Upper lobe of right lung (tissue), 1 donor: ENCODE measurements at places on chromosomes 11 and 22.

GRCh38 chr11:135074397-135074998 is 662.5 kb upstream of the B3GAT1 start:
- no peak for DNase-seq

DNA sequence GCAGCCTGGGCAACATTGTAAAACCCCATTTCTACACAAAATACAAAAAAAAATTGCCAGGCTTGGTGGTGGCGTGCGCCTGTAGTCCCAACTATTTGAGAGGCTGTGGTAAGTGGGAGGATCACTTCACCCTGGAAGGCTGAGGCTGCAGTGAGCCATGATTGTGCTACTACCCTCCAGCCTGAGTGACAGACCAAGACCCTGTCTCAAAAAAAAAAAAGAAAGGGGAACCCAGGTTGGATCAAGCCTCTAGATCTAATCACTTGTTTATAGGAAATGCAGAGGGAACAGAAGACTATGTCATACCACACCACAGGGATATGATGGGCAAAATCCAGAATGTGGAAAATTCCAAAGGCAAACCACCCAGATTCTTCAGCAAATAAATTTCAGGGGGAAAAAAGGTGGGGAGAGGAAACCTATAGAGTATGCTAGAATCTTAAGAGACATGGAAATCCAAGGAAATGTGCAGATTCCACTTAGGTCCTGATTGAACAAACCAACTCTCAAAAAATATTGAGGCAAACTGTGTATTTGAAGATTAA is 16.5 kb upstream of the MALAT1 start:
- no peak for DNase-seq

DNA sequence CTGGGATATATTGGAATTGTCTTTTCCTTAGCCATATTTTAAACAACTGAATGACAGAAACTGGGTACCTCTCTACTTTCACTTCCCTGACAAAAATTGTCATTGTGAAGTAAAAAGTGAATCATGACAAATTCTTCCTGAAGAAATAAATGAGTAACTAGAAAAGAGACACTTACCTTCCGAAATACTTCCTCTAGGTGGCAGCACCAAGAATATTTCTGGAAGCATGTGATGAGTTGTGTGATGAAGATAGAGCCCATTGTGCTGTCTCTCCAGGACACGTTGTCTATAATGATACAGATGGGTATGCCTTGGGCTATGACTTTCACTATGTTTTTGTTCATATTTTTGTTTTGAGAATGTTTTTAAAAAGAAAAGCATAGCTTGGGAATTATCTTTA is 21.5 kb downstream of the CASP4 start:
- no peak for DNase-seq

DNA sequence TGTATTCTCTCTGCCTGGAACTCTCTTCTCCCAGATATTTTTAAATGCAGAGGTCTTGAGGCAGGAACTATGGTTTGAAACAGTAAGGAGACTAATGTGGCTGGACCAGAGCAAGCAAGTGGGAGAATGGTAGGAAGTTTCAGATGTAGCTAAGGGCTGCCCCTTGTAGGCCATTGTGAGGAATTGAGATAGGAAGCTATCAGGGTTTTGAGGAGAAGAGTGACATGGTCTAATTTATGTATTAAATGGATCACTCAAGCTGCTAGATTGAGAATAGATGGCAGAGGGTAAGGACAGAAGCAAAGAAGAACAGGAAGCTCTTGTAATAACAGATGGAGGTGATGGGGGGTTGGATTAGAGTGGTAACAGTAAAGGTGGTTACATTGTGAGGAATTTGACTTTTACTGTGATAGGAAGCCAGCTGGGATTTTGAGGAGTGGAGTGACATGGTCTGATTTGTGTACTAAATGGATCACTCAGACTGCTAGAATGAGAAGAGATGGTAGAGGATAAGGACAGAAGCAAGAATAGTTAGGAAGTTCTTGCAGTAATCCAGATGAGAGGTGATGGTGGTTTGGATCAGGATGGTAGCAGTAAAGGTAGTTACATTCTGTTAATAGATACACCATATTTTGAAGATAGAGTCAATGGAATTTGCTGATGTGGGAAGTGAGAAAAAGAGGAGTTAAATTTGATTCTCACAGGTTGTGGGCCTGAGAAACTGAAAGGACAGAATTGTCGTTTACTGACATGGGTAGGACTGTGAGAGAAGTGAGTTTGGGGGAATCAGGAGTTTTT is 63.0 kb downstream of the HIPK3 start:
- DNase-seq, result no peak

- no peak for DNase-seq
These were observed 66.0 kb upstream of the KIRREL3 start for GRCh38 chr11:127066401-127067090.

DNA sequence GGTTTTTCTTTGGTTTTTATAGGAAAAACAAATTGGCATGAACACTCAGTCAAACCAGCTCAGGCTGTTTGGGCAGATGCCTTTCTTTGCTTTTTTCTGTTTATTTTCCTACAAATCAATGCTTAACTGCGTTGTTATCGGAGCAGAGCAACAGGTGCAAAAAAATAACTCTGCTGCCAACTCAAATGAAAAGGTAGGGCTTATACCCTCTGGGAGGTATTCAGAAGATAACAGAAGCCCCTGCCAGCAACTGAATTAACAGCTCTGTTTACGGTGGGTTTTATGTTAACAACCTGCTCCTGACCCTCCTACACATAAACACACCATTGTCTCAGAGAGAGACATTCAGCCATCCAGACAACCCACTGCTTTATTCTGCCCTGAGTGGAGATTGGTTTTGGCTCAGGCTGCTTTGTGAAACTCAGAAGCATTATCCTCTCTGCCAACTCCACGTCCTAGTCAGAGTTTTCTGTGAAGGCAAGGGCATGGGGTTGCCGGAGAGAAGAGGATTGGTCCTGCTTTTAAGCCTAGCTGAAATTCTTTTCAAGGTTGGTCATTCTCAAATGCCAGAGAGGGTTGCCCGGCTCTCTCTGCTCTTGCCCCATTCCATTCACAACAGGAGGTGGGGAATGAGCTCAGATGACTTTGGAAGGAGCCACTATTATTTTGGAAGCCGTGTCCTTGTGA is 11.4 kb downstream of the EHF start:
- DNase-seq, result no peak

DNA sequence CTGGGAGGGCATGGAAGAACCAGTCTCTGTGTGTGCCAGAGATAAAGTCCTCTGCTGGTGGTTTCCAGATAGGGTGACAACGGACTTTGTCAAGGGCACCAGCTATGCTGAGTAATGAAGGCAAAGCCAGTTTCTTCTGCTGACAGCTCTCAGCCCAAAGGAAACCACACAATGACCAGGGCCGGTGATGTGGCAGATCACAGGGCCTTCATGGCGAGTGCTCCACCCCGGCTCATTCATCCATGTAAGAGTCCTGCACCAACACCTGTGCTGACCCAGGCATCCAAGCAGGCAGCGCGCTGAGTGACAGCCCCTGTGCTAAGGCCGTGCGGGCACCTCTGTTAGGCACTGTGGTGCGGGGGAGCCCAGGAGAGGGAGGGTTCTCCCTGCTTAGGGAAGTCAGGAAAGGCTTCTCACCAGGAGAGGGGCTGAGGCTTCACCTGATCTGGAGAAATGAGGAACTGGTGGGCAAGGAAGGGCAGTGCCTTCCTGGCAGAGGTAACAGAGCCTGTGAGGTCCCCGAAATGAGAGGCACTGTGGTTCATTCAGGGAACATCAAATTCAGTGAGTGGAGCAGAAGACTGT is 33.8 kb downstream of the TP53I11 start:
- no peak for DNase-seq

DNA sequence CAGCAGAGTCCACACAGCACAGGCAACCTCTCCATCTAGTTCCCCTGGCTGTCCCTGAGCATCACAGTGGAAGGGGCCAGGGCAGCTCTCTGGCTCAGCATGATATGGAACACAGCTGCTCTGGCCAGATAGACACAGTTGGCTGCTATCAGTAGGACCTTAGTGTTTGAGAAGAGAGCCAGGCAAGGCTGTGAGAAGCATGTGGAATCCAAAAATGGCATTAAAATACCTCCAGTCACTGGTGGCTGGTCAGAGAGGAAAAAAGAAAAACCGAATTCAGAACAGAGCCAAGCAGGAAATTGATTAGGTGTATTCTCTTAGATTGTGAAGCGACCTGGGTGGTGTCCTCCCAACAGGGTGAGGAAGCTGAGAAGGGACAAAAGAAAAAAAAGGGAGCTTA is 27.9 kb downstream of the SERPINH1 start:
- no peak for DNase-seq

DNA sequence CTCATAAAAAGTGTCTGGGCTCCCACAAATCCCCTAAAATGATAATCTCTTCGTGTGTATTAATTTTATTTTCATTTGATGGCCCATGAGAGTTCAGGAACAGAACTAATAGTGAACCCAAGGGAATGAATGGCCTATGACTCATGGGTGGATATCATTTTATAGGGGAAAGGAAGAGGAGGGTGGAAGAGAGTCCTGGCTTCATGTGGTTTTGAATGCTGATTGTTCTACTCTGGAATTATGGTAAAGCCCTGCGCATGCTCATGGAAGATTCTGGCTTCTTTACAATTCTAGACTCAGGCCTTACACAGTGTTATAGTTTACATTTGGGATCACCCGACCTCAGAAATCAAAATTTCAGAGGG is 35.2 kb downstream of the MAML2 start:
- no peak for DNase-seq

DNA sequence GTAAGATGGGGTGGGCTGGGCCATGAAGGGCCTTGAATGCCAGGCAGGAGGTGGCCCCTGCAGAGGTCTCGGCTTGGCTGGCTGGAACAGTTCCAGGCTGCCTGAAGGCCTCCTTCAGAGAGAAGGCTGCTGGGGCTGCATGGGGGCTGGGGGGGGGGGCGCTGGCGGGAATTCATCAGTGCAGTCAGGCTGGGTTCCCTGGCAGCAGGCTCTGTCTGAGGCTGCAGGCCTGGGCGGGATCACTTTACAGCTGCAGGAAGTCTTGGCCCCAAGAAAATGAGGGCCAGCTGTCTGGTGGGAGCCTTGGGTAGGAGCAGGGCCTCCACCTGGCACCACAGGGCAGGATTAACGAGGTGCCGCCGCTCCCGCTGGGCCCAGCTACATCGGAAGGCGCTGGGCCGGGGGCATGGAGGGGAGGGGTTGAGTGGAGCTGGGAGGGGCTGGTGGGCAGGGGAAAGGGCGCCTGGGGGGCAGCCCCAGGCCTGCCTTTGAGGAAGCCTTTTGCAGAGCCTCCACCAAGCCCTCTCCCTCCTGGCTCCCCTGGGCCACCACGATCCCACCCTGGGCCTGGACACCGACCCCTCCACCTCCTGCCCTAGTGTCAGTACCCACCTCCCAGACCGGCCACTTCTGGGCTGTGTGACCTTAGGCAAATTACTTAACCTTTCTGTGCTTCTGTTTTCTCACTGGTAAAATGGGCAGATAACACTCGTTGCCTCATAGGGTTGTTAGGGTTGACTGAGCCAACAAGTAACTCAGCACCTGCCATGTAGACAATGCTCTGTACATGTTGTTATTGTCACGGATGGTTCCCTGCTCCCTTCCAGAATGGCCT is 31.0 kb upstream of the HMOX1 start:
- peak; percentile 69 for DNase-seq

- DNase-seq, result no peak
These were observed 304.8 kb upstream of the DDI1 start for GRCh38 chr11:103731670-103732069.

DNA sequence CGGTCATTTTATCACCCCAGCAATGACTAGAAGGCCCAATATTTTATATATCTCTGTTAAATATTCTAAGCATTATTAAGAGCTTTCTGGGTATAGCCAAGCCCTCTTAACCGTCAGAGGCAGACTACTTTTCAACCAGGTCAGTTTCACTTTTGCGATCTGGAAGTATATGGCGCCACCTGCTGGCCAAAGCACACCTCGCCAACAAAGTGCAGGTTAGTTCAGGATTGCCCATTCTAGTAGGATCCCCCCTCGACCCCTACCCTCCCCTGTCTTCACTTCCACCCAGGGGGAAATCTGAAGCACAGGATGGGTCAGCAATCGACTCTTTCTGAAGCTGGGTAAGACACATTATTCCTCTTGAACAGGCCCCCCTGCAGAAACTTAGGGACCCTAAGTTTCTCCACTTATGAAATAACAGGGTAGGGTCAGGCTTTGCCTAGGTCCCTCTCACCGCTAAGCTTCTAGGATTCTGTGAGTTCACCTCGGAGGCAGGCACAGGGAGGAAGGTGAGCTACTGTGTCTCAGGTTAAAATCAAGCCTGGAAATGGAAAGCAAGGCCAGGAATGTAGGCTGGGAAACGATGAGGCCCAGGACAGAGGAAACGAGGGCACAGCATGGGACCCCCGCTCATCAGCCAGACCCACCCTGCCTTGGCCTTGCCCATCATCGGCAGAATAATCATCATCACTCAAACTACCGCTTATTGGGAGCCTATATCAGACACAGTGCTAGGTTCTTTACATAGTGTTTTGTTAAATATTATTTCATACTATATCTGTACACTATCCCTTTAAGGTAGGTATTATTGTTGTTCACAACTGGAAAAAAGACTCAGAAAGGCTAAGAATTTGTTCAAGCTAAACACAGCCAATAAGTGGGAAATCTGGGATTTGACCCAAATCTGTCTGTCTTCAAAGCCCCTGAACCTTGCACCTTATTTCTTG is 35.6 kb downstream of the KCNJ1 start:
- peak; percentile 86 for DNase-seq

DNA sequence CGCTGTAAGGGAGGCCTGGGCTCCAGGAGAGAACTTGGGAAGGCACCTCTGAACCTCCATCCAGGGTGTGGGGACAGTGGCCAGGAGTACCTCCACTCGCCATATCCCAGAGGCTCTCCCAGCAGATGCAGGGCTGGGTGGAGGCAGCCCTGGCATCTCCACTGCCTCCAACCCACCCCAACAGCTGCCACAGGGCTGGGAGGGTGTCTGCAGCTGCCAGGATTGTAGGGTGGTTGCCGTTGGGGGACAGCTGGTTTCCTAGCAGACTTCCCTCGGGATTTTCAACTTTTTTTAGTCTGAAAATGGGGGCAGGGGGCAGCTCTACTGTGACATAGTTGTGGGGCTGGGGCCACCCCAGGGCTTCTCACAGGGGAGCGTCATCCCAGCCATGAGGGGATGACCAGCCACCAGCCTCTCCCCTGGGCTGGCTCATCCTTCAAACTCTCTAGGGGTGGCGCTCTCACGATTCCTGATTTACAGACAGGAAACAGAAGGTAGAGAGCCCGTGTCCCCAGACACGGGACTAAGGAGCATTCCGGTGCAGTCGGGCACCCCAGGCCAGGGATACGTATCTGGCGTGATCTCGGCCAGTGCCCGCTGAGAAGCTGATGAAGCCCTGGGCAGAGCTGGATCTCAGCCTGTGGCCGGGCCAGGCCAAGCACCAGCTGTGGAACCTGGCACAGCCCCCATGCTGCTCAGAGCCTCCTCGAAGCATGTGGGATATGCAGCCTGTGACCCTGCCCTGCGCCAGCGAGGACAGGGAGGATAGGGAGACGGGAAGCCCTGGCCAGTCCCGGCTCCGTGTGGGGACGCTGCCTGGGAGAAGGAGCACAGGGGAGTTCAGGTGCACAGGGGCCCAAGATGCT is 9.9 kb downstream of the PRR5 start:
- no peak for DNase-seq

- no peak for DNase-seq
These were observed 79.8 kb downstream of the CLPB start for GRCh38 chr11:72354356-72355115.

DNA sequence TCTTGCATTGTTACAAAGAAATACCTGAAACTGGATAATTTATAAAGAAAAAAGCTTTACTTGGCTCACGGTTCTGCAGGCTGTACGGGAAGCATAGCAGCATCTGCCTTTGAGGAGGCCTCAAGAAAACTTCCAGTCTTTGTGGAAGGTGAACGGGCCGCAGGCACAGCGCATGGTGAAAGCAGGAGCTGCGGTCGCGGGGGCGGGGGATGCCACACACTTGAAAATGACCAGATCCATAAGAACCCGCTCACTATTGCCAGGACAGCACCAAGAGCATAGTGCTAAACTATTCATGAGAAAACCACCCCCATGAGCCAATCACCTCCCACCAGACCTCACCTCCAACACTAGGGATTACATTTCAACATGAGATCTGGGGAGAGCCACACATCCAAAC is 45.6 kb upstream of the SEPTIN5 start:
- no peak for DNase-seq
